A172 (cell line): ENCODE measurements at places on chromosomes 16 and 17. TPM values are rescaled to one million over a fixed set of nuclear protein-coding genes. Genes with fewer than 3 reads are reported as not detected.

GRCh38 chr17:59413014-59413766, 81.7 kb downstream of the YPEL2 start:
- DNase-seq: no peak

DNA sequence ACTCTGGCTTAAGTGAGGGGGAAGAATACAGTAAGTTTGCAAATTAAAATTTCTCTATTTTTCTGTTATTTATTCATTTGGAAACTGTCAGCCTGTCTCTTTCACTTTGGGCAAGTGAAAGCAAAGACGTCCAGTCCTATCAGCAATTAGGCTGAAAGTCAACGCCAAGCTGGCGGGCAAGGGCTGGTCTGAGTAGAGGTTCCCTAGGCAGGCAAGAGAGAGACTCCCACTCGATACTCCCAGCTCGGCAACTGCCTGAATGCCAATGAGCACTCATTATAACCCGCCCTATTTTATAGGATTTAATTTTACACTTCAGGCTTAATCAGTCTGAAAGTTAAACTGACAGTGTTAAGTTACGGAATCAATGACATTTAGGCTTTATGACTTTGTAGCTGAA, 14.3 kb upstream of the SLC38A8 start:
- no peak for DNase-seq

- no peak for DNase-seq
Observed at GRCh38 chr17:15038656-15039055, 226.5 kb downstream of the PMP22 start.

GRCh38 chr16:1579214-1579613, 32.7 kb downstream of the IFT140 start:
- DNase-seq: no peak

PFN1 gene
- total RNA-seq: 1,113 and 1,180 TPM in 2 replicates

TBC1D3H gene
- total RNA-seq: not detected in 2 replicates
